Esophagus squamous epithelium (tissue), 5 donors: ENCODE measurements at places on chromosomes 4 and X. TPM values are rescaled to one million over a fixed set of nuclear protein-coding genes. Genes with fewer than 3 reads are reported as not detected.

Gene DRD5
- total RNA-seq: not detected

- H3K27ac ChIP-seq: peak overlapping the region; percentile 63
- no peaks in the 10 kb centered on the region for H3K4me1 ChIP-seq
- H3K36me3 ChIP-seq: no peaks in the 10 kb centered on the region
Measured at GRCh38 chr4:111639876-111640275, 505.4 kb upstream of the FAM241A start.

- no peaks in the 10 kb centered on the region for H3K27me3 ChIP-seq
- no peaks in the 10 kb centered on the region for H3K36me3 ChIP-seq
- no peak overlapping the region for H3K4me3 ChIP-seq
Measured at GRCh38 chr4:145195167-145195952, 15.0 kb upstream of the OTUD4 start.

GRCh38 chr4:157271166-157271869 is 50.8 kb downstream of the GRIA2 start:
- no peak overlapping the region for H3K4me3 ChIP-seq
- H3K36me3 ChIP-seq: no peaks in the 10 kb centered on the region
- H3K4me1 ChIP-seq: no peaks in the 10 kb centered on the region
- no peak for DNase-seq
- H3K27ac ChIP-seq: no peak overlapping the region
- no peaks in the 10 kb centered on the region for H3K27me3 ChIP-seq

- no peak overlapping the region for H3K4me3 ChIP-seq
- no peaks in the 10 kb centered on the region for H3K36me3 ChIP-seq
- no peak overlapping the region for H3K27ac ChIP-seq
- DNase-seq: no peak
Measured at GRCh38 chr4:179671609-179672008, 2229.4 kb upstream of the AGA start.

DNA sequence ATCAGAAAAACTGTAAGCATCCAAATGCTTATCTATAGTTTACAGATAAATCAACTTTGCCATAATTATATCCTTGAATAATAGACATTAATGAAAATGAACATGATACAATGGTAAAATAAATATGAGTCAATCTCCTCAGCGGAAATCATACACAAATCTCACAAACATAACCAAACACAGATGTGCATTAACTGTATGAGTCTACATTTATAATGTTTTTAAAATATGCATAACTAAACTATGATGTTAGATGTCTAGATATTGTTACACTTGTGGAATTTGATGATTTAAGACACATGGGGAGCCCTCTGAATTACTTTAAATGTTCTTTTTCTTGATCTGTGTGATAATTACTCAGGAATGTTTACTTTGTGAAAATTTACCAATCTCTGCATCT is 951.2 kb downstream of the TECRL start:
- no peak overlapping the region for H3K4me3 ChIP-seq
- no peaks in the 10 kb centered on the region for H3K4me1 ChIP-seq
- H3K36me3 ChIP-seq: no peaks in the 10 kb centered on the region
- no peak for DNase-seq
- no peak overlapping the region for H3K27ac ChIP-seq

Gene TCEAL7
- total RNA-seq: 6.3 TPM

GRCh38 chr4:108393890-108394472 is 225.2 kb upstream of the LEF1 start:
- no peak overlapping the region for H3K4me3 ChIP-seq
- no peaks in the 10 kb centered on the region for H3K27me3 ChIP-seq
- H3K27ac ChIP-seq: no peak overlapping the region
- H3K36me3 ChIP-seq: no peaks in the 10 kb centered on the region
- H3K4me1 ChIP-seq: peaks cover 6% of the 10 kb centered on the region
- DNase-seq: no peak

Gene MCF2
- total RNA-seq: 0.15 TPM

Gene PTCHD1
- total RNA-seq: 0.29 TPM

DNA sequence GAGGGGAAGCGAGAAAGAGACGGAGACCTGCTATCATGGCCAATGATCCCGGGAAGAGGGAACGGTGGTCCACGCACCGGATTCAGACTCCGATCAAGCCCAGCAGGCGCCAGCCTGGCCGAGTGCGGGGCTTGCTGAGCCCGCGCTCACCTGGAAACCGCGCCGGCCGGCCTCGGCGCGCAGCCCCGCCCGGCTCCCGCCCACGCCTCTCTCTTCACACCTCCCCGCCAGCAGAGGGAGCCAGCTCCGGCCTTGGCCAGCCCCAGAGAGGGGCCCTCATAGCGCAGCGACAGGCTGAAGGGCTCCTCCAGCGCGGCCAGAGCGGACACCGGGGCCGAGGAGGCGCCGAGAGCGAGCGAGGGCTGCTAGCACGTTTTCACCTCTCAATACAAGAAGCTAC is 36.8 kb upstream of the SPANXN2 start:
- H3K4me3 ChIP-seq: no peak overlapping the region
- DNase-seq: no peak
- no peaks in the 10 kb centered on the region for H3K36me3 ChIP-seq
- no peaks in the 10 kb centered on the region for H3K27me3 ChIP-seq
- no peak overlapping the region for H3K27ac ChIP-seq
- no peaks in the 10 kb centered on the region for H3K4me1 ChIP-seq

DNA sequence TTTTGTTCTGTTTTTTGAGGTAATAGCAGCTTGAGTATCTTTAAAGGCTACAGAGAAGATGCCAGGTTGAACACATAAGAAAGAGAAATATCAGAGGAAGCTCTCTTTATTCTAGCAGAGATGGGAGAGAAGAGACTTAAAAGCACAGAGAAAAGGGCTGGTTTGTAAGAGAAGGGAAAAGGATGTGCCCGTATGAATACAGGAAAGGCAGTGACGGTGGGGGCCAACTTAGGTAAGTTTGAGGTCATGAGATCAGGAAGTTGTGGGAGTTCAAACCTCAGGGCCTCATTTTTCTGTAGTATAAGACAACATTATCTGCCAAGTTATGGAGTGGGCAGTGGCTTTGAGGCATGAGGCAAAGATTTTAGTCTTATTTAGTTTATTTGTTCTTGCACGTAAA is 121.3 kb upstream of the S100G start:
- H3K27ac ChIP-seq: no peak overlapping the region
- H3K4me3 ChIP-seq: no peak overlapping the region
- H3K27me3 ChIP-seq: no peaks in the 10 kb centered on the region
- H3K4me1 ChIP-seq: no peaks in the 10 kb centered on the region
- DNase-seq: no peak
- H3K36me3 ChIP-seq: no peaks in the 10 kb centered on the region

- no peak overlapping the region for H3K27ac ChIP-seq
- H3K27me3 ChIP-seq: no peaks in the 10 kb centered on the region
- H3K4me1 ChIP-seq: no peaks in the 10 kb centered on the region
- H3K4me3 ChIP-seq: no peak overlapping the region
- no peaks in the 10 kb centered on the region for H3K36me3 ChIP-seq
- DNase-seq: no peak
Measured at GRCh38 chrX:134868771-134869495, 121.9 kb upstream of the SMIM10 start.

DNA sequence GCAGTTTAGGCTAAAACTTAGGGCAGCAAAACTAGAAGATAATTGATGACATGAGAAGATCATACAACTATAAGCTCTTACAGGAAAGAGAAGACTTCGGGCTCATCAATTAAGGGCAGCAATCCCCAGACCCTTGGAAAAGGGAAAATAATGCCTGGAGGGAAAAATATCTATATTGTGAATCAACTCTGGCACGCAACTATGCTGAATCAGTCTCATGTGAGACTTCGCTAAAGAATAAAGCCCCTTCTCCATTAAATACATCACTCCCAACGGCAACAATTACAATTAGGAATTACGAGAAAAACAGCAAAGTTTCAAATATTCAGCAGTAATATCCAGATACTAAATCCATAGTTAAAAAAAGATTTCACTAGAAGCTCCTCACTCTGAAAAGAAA is 2016.8 kb upstream of the IGFBP7 start:
- no peak for DNase-seq
- no peak overlapping the region for H3K4me3 ChIP-seq
- H3K4me1 ChIP-seq: no peaks in the 10 kb centered on the region
- no peaks in the 10 kb centered on the region for H3K27me3 ChIP-seq
- H3K36me3 ChIP-seq: no peaks in the 10 kb centered on the region

Gene RAI2
- total RNA-seq: 4.2 TPM

GRCh38 chrX:151920530-151920929 is 7.8 kb downstream of the MAGEA4 start:
- H3K27me3 ChIP-seq: no peaks in the 10 kb centered on the region
- no peaks in the 10 kb centered on the region for H3K36me3 ChIP-seq
- no peaks in the 10 kb centered on the region for H3K4me1 ChIP-seq
- DNase-seq: no peak

DNA sequence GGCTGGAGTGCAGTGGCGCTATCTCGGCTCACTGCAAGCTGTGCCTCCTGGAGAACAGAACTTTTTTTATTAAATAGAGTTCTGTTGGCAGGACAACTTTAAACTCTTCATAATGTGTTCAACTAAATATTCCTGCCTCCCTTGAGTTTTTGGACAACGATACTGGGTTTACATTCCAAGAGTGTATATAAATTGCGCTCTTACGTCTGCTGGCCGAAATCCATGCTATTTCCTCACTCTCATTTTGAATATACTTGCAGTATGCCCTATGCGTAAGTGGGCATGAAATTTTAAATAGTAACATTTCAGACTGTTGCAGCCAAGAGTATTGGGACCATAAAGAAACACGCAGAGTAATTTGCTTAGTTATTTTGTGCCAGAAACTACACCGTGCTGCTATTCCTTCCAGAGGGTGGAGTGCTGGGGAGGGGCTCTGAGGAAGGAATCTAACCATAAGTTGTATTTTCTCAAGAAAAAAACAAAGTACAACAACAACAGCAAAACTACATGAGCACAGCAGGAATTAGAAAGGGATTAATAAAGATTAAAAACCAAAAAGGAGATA is 480.0 kb downstream of the NLGN4X start:
- H3K36me3 ChIP-seq: no peaks in the 10 kb centered on the region
- no peak overlapping the region for H3K27ac ChIP-seq
- no peak overlapping the region for H3K4me3 ChIP-seq
- DNase-seq: no peak

Gene TMPRSS11B
- 252 TPM for total RNA-seq

DNA sequence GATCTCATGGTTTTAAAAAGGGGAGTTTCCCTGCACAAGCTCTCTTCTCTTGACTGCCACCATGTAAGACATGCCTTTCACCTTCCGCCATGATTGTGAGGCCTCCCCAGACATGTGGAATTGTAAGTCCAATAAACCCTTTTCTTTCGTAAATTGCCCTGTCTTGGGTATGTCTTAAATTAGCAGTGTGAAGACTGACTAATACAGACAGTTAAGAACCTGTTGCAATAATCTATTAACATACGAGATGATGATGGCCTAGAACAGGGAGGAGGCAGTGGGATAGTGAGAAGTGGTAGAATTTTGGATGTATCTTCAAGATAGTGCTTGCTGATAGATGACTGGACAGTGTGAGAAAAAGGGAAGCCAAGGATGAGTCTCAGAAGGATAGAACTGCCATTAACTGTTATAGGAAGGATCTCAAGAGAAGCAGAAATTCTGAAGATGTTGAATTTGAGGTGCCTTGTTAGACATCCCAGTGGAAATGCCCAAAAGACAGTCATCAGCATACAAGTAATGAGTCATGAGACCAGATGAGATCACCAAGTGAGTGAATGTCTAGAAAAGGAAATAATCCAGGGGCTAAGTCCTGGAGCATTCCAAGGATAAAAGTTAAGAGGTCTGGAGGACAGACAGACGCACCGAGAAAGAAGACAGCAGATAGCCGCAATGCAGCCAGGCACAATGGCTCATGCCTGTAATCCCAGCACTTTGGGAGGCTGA is 38.8 kb upstream of the UGDH start:
- no peak overlapping the region for H3K27ac ChIP-seq
- peaks cover 25% of the 10 kb centered on the region for H3K36me3 ChIP-seq
- no peak overlapping the region for H3K4me3 ChIP-seq

DNA sequence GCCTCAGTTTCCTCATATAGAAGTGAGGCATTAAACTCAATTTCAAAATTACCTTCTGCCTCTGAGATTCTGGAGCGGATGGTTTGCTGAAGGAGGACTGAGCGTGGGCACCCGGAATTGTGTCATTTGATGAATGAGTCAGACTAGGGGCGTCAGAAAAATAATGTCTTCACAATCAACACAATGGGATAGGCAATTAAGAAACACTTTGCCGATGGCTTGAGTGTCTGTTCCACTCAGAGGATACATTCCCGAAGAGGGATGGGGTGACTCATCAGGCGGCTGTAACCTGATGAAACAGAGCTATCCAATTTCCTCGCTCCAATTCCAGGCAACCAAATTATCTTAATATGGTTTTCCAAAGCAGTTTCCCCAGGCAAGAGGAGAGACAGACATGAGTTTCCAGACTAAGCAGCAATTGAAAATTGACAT is 1.2 kb upstream of the CHRNA9 start:
- no peaks in the 10 kb centered on the region for H3K27me3 ChIP-seq
- H3K27ac ChIP-seq: no peak overlapping the region
- DNase-seq: no peak
- H3K4me1 ChIP-seq: no peaks in the 10 kb centered on the region

DNA sequence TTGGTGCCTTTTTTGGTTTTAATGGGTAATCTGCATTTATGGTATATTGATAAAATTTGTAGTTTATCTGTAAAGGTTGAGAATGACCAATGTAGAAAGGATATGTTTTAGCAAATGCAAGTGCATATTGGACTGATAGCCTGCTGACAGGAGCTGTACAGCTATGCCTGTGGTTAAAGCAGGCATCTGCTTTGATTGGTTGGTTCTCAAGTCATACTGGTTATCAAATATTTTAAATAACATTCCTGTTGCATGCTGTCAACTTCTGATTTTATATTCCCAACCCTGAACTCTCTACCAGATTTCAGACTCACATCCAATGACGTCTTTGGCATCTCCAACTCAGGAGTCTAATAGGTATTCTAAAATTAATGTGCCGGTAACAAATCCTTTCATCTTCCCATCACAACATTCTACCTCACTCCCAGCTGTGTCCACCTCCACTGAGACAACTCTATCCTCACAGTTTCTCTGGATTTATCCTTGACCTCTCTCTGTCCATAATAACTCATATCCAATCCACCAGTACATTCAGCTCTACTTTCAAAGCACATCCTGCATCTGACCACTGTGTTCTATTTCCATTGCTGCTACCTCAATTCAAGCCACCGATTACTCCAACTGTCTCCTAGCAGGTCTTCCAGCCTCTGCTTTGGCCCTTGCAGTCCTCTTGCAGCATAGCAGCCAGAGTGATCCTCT is 125.7 kb downstream of the CAMK2D start:
- H3K27ac ChIP-seq: no peak overlapping the region
- no peaks in the 10 kb centered on the region for H3K4me1 ChIP-seq
- no peaks in the 10 kb centered on the region for H3K36me3 ChIP-seq
- H3K27me3 ChIP-seq: no peaks in the 10 kb centered on the region

GRCh38 chr4:108636246-108636645 is 14.2 kb upstream of the OSTC start:
- no peaks in the 10 kb centered on the region for H3K4me1 ChIP-seq
- DNase-seq: no peak
- no peak overlapping the region for H3K4me3 ChIP-seq
- no peak overlapping the region for H3K27ac ChIP-seq

DNA sequence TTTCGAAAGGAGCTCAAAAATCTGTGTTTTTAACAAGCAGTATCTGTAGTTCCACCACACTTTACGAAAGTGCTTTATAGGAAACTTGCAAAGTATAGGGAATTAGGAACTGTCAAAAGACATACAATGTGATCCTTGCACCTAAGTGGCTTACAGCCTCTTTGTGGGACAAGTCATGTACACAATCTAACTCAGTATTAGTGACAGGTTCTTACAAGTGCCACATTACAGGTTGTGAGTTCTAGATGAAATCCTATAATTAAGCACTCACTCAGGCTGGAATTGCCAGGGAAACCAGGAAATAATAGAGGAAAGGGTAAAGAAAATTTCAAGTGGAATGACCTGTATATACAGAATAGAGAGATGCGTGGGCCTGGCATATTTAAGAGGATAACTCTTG is 567.3 kb upstream of the ATOH1 start:
- no peak overlapping the region for H3K4me3 ChIP-seq
- H3K36me3 ChIP-seq: no peaks in the 10 kb centered on the region
- H3K27me3 ChIP-seq: no peaks in the 10 kb centered on the region
- H3K4me1 ChIP-seq: no peaks in the 10 kb centered on the region
- no peak overlapping the region for H3K27ac ChIP-seq

Gene MAGEA9B
- not detected for total RNA-seq
